Immature natural killer cell (primary cell): ENCODE measurements at places on chromosomes 13 and 19.

- DNase-seq = no peak
- H3K27ac ChIP-seq = no peak overlapping the region
- peaks cover 29% of the 10 kb centered on the region for H3K36me3 ChIP-seq
- H3K4me3 ChIP-seq = no peak overlapping the region
Observed at GRCh38 chr19:47374876-47375693, 26.0 kb downstream of the DHX34 start.

DNA sequence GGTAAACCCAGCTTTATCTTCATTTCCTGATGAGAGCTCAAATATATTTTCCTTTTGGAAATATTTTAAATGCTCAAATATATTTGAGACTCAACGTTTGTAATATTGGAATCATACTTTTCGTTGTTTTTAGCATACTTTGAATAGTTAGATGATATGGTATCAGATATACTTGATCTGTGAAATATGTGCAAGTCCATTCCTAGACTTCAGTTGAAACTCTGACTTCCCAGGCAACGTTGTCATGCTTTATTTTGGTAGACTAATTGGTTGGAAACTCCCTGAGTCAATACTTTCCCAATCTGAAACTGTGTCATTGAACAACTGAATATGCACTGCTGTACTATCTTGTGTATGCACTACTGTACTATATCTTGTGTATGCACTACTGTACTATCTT is 378.5 kb downstream of the MYO16 start:
- peaks cover 2% of the 10 kb centered on the region for H3K27me3 ChIP-seq
- H3K4me3 ChIP-seq = no peak overlapping the region
- H3K27ac ChIP-seq = no peak overlapping the region
- H3K4me1 ChIP-seq = no peaks in the 10 kb centered on the region

GRCh38 chr13:22121146-22121739 is 450.4 kb downstream of the FGF9 start:
- no peak overlapping the region for H3K27ac ChIP-seq
- no peaks in the 10 kb centered on the region for H3K27me3 ChIP-seq
- H3K4me1 ChIP-seq = peaks cover 6% of the 10 kb centered on the region
- no peak for DNase-seq
- H3K4me3 ChIP-seq = no peak overlapping the region
- no peaks in the 10 kb centered on the region for H3K36me3 ChIP-seq

GRCh38 chr19:1512671-1513498 is at the start of gene ADAMTSL5:
ADAMTSL5 (minus strand) TSS chr19:1513019; CDS start chr19:1510943, 2,076 bp downstream.
- H3K27me3 ChIP-seq = peaks cover under 1% of the 10 kb centered on the region
- H3K4me3 ChIP-seq = peak within 1 kb of the TSS; percentile 57
- peaks cover 7% of the 10 kb centered on the region for H3K4me1 ChIP-seq
- peak; percentile 30 for DNase-seq
- H3K36me3 ChIP-seq = no peaks in the 10 kb centered on the region

DNA sequence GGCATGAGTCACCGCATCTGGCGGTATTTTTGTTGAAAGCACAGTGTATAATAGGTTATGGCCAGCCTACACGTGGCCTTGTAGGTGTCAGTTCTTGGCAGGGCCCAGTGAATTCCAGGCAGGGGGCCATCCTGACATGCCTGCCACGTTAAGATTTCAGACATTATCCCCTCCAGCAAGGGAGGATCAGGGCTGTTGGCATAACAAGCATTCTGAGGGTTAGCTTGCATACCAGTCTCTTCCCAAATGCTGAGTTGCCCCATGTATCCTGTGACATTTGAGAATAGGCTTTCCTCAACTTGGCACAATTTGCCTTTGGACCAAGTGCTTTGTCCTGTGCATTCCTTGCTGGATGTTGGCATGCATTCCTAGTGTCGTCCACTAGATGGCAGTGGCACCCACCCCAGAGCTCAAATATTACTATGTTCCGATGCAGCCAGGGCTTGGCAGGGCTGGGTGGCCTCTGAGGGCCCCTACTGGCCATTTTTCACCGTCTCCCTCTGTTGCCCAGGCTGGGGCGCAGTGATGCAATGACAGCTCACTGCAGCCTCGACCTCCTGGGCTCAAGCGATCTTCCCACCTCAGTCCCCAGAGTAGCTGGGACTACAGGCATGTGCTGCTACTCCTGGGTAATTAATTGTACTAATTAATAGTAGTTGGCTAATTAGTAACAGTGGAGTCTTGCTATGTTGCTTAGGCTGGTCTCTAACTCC is 31.2 kb downstream of the NLRP12 start:
- H3K36me3 ChIP-seq = no peaks in the 10 kb centered on the region
- no peak overlapping the region for H3K4me3 ChIP-seq
- peak; percentile 67 for DNase-seq
- H3K27ac ChIP-seq = no peak overlapping the region

GRCh38 chr13:103282571-103283450 is 216.6 kb upstream of the SLC10A2 start:
- peak overlapping the region; percentile 56 for H3K4me3 ChIP-seq
- H3K36me3 ChIP-seq = no peaks in the 10 kb centered on the region
- no peak overlapping the region for H3K27ac ChIP-seq
- peaks cover 19% of the 10 kb centered on the region for H3K4me1 ChIP-seq
- peaks cover 2% of the 10 kb centered on the region for H3K27me3 ChIP-seq
